ENCODE measurements at places on chromosomes 4 and X. TPM values are rescaled to one million over a fixed set of nuclear protein-coding genes. Genes with fewer than 3 reads are reported as not detected.

Gene MAGED4
- 143 TPM for total RNA-seq

GRCh38 chrX:34810364-34810763 lies 132.2 kb upstream of the FAM47B start:
- H3K36me3 ChIP-seq = no peaks in the 10 kb centered on the region
- H3K4me3 ChIP-seq = no peak overlapping the region
- peaks cover 5% of the 10 kb centered on the region for H3K4me1 ChIP-seq
- H3K27ac ChIP-seq = no peak overlapping the region
- no peaks in the 10 kb centered on the region for H3K27me3 ChIP-seq

DNA sequence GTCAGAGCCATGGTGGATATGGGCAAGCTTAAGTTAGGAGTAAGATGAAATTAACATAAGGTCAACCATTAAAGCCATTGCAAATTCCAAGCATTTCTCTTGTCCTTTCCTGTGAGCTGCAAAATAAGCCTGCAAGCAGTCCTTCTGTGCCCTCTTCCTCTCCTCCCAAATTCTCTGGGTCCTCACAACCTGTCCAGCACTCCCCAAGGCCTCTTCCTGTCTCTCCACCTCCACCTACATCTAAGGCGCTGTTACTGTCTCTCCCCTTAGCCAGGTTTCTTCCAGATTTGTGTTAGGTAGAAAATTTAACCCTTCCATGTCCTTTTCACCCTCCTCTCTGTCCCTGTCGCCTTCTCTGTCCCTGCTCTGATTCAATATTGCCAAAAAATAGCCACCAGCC lies 22.2 kb downstream of the ETDC start:
- no peaks in the 10 kb centered on the region for H3K4me1 ChIP-seq
- no peaks in the 10 kb centered on the region for H3K27me3 ChIP-seq
- H3K36me3 ChIP-seq = peaks cover 11% of the 10 kb centered on the region
- no peak overlapping the region for H3K4me3 ChIP-seq

DNA sequence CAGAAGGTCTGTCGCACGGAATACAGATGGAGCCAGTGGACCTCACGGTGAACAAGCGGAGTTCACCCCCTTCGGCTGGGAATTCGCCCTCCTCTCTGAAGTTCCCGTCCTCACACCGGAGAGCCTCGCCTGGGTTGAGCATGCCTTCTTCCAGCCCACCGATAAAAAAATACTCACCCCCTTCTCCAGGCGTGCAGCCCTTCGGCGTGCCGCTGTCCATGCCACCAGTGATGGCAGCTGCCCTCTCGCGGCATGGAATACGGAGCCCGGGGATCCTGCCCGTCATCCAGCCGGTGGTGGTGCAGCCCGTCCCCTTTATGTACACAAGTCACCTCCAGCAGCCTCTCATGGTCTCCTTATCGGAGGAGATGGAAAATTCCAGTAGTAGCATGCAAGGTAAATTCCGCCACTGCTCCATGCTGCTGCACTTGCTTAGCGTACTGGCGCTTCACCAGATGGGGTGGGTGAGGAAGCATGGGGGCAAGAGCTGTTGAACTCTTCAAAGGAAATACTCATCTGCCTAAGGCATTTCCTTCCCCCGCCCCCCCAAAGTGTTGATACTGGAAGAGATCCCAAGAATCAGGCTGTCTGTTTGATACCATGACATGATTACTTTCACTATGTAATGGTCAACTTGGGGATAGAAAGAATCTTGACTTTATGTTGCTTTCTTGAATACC lies 24.8 kb downstream of the KLF3 start:
- H3K27me3 ChIP-seq = no peaks in the 10 kb centered on the region
- no peak overlapping the region for H3K4me3 ChIP-seq
- H3K36me3 ChIP-seq = peaks cover 35% of the 10 kb centered on the region
- H3K27ac ChIP-seq = peak overlapping the region; percentile 19
- H3K4me1 ChIP-seq = peaks cover 11% of the 10 kb centered on the region

Gene RHOXF2
- total RNA-seq = not detected

Gene AMBN
- total RNA-seq = not detected

Gene NSUN7
- 4.7 TPM for total RNA-seq

Gene AFAP1
- total RNA-seq = 25.4 TPM

Gene MAGEA3
- not detected for total RNA-seq

- no peak overlapping the region for H3K27ac ChIP-seq
- H3K27me3 ChIP-seq = no peaks in the 10 kb centered on the region
- peaks cover 3% of the 10 kb centered on the region for H3K36me3 ChIP-seq
Observed at GRCh38 chrX:72021975-72022374, 109.7 kb downstream of the RTL5 start.

DNA sequence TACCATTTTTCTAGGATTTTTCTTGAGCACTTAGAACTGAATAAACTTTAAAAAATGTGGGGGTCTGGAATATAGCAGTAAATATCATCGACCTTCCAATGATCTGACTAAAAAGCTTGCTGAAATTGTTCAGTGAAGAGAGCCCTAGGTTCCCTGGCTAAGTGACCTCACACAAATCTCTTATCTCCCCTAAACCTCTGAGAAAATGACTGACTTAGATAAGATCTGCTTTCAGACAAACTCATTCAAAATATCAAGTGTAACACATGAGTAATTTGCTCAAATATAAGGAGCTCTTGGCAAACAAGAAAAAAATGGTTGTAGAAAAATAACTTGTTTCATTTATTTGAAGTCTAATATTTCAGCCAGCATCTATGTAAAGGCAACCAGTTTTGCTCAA lies 441.7 kb upstream of the SLIT2 start:
- DNase-seq = no peak
- no peak overlapping the region for H3K27ac ChIP-seq
- H3K4me1 ChIP-seq = peaks cover 11% of the 10 kb centered on the region
- H3K36me3 ChIP-seq = no peaks in the 10 kb centered on the region
